Mammary epithelial cell (primary cell): ENCODE measurements at places on chromosomes 16 and 17. TPM values are rescaled to one million over a fixed set of nuclear protein-coding genes. Genes with fewer than 3 reads are reported as not detected.

- DNase-seq, result no peak
Observed at GRCh38 chr16:309476-309875, 26.5 kb downstream of the PDIA2 start.

DNA sequence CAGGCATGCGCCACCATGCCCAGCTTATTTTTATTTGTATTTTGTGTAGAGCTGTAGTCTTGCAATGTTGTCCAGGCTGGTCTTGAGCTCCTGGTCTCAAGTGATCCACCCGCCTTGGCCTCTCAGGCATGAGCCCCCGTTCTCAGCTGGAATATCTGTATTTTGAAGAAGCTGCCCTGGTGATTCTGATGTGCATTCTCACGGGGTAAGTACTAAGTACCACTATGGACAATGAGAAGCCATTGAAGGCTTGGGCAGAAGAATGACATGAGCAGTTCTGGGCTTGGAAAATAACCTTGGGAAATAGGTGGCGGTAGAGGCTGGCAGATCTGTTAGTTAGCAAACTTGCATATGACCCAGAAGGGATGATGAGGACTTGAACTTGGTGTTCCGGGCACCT, 15.6 kb upstream of the NKD1 start:
- DNase-seq, result no peak

DNA sequence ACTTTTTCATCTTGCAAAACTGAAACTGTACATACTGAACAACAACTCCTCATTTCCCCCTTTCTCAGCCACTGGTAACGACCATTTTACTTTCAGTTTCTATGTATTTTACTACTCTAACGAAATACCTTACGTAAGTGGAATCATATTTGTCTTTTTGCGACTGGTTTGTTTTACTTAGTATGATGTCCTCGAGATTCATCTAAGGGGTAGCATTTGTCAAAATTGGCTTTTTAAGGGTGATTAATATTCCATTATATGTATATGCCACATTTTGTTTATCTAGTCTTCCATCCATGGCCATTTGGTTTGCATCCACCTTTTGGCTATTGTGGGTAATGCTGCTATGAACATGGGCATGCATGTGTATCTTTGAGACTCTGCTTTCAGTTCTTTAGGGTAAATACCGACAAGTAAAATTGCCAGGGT, 10.4 kb downstream of the KPNB1 start:
- DNase-seq, result no peak

GRCh38 chr17:16023881-16024280, 24.3 kb downstream of the TTC19 start:
- no peak for DNase-seq

DNA sequence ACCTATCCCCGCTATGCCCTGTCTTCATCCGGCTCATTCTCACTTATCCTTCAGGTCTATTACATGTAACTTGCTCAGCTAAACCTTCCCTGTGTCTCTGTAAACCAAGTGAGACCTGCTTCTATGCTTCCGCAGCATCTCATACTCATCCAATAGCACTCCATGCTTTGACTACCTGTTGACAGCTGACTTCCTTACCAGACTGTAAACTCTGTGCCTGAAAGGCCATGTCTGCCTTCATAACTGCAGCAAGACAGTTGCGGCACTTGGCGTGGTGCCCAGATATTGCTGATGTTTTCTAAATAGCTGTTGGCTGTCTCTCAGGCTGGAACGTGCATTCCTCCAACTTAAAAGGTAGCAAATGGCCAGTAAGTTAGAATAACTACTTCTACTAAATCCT, 1.8 kb upstream of the OR1E1 start:
- DNase-seq, result no peak

The SNX11 gene
- total RNA-seq, result 20.2 TPM

DNA sequence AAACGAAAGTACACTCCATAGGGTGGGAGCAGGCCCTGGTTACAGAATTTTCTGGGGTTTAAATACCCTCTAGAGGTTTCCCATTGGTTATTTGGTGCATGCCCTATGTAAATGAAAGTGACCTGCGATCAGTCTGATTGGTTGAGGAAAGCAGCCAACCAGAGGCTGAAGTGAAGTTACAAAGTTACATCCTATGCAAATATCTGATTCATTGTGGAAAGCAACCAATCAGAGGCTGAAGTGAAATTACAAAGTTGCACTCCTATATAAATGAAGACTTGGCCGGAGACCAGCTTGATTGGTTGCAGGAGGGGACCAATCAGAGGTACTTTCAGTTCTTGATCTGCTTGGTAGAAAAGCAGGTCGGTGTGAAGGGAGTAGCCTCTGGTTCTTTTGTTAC, 24.4 kb downstream of the NAA60 start:
- peak; percentile 33 for DNase-seq

DNA sequence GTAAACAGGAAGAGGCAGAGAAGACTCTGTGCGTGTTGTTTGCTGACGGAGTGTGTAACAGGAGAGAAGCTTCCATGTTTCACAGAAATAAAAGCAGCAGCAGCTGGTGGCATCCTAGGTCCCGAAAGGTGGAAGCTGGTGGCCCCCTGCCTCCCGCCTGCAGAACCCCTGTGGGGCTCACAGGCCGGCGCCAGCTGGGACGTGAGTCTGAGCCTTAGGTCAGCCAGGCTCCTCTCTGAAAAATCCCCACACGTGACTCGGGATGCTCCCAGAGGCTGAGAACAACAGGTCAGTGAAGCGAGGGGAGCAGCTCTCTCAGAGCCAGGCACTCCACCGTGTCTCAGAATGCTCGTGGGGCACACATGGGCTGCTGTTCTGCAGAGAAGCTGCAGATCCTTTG, 27.4 kb downstream of the TMEM204 start:
- DNase-seq, result no peak

GRCh38 chr16:11432856-11433395, 87.7 kb downstream of the RMI2 start:
- no peak for DNase-seq

The CDRT15 gene
- total RNA-seq, result not detected

GRCh38 chr16:29943846-29944799, 17.8 kb upstream of the TMEM219 start:
- DNase-seq, result peak; percentile 97

DNA sequence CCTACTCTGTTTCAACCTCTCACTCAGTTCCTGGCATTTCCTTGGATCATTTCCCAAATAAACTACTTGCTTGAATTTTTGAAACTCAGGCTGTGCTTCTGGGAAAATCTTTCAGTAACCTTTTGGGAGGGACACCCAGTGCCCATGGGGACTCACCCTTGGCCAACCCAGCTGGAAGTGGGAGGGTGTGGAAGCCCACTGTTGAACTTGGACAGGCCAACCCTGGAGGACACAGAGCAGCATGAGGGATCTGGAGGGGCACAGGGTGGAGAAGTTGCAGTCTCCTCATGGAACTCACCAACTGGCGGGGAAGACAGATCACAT, 11.2 kb downstream of the RTN4RL1 start:
- DNase-seq, result no peak

DNA sequence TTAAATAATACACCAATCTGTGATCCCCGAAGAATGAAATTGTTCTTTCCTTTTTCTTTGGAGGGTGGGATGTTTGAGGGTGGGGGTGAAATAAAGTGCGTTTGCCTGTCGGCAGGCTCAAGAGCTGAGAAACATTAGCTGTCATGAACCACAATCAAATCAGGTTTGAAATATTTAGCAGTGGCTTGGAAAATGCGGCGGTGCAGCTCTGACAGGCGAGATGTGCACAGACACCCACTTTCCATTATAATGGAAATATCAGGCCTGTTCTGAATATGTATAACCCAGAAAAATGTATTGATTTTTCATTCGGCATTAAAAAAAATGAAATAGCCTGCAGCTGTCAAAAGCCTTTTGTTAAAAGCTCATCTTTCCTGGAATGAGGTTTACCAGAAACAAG, 212.8 kb downstream of the ZFHX3 start:
- no peak for DNase-seq

- DNase-seq, result no peak
Observed at GRCh38 chr17:3708366-3708765, 12.4 kb upstream of the P2RX5 start.

- DNase-seq, result no peak
Observed at GRCh38 chr17:49514071-49514721, 19.1 kb downstream of the NGFR start.

DNA sequence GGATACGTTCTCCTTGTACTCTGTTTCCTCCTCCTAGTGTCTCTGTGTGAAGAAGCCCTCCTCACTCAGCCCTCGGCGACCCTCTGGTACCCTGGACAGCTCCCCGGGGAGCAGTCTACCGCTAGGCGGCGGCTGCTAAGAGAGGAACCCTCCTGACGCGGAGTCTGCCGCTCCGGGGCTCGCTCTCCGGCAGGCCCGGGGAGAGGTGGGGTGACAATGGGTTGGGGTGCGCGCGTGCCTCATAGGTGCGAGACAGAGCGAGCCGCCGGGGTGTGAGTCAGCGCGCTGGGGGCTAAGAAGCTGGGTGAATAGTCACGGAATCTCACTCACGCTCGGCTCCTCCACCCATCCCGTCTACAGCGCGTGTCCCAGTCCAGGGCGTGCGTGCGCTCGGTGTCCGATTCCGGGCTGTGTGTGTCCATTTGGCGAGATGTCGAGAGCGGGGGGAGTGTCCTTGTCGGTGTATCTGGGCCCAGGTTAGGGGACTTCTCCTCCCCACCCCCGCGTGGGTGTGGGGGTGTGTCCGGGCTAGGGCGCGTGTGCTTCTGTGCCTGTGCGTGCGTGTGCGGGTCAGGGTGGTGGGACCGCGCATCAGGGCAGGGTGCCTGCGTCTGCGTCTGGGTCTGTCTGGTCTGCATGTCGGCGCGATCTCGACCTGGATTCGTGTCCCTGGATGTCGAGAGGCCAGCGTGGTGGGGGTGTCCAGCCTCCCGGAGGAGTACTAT, 577 bp upstream of the HS3ST2 start:
- peak; percentile 93 for DNase-seq

DNA sequence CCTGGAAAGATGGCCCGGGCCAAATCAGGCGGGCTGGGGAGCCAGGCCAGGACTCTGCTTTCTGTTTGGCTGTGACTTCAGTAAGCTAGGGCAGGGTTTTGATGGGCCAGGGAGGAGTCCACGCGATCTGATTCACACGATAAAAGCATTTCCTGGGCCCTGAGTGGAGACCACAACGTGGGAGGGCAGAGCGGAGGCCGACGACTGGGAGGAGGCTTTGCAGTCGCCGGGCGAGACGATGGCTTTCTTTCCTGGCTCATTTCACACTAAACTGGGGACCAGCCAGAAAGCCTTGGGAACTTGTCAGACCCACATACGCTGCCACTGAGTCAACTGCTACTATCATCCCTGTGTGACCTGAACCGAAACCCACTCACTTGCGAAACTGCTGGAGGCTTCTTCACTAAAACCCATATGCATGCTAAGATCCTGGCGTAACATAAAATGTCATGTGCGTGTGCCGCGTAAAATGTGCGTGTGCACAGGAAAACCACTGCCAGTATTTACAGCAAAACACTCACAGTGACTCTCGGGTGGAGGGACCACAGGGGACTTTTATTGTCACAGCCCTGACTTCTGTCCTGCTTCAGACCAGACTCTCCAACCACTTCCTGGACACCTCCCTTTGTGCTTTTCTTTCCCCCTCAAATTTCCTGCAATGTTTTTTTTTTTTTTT, 14.2 kb upstream of the RHBDF2 start:
- peak; percentile 91 for DNase-seq

DNA sequence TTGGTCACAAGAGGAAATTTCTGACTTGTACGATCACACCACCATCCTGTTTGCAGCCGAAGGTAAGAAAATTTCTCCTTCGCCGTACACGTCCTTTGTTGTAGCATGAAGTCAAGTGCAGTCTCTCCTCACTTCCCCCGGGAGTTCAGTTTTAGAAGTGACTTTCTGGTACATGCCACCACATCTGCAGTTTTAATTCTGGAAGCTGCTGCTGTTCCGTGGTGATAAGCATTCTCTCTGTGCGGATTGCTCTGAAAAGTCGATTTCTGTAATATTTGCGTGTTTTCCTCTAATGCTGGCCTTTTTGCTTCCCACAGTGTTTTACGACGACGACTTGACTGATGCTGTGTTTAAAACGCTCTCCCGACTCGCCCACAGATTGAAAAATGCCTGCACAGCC, 20.6 kb downstream of the METTL22 start:
- DNase-seq, result no peak

GRCh38 chr16:10964891-10965326, 20.5 kb downstream of the CLEC16A start:
- DNase-seq, result no peak

DNA sequence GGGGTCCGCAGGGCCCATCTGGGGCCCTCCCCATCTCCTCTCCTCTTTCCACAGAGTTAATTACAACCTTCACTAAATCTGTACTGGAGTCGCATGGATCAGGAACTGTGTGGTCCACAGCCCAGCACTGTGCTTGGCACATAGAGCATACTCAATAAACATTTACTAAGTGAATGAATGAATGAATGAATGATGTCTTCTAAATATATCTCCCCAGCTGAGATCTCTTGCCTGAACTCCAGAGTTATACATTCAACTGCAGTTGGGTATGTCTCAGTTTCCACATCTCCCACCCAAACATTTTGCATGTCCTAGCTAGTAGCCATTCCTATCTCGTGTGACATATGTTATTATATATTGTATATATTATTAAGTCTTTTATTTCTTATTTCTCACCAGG, 28.7 kb upstream of the IL21R start:
- no peak for DNase-seq

- DNase-seq, result no peak
Observed at GRCh38 chr17:77849239-77849638, 109.3 kb upstream of the TNRC6C start.

DNA sequence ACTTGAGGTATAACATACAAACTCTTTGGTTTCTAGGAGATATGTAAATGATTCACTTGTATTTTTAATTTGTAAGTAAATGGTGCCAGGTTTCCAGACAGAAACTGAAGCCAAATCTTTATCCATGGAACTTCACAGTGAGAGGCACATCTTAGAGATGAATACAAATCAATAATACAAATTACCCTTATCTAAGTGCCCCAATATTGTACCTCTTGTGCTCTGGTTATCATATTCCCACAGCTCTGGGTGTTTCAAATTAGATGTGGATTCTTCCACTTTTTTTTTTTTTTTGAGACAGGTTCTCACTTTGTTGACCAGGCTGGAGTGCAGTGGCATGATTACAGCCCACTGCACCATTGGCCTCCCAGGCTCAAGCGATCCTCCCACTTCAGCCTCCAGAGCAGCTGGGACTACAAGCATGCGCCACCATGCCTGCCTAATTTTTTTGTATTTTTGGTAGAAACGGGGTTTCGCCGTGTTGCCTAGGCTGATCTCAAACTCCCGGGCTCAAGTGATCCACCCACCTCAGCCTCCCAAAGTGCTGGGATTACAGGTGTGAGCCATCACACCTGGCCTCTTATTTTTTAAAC, 38.0 kb upstream of the DHX40 start:
- DNase-seq, result no peak

The COTL1 gene
- 79.2 TPM for total RNA-seq

GRCh38 chr16:3825940-3826339, 54.6 kb downstream of the CREBBP start:
- no peak for DNase-seq

The KPNB1 gene
- 454 and 460 TPM in 2 replicates for total RNA-seq

The CHAD gene
- not detected for total RNA-seq

The UMOD gene
- total RNA-seq, result not detected in 2 replicates

The CCDC144A gene
- total RNA-seq, result 1.3 and 1.8 TPM in 2 replicates

GRCh38 chr17:17401271-17401781, 75.5 kb upstream of the MED9 start:
- DNase-seq, result peak; percentile 4
